ENCODE measurements at places on chromosomes 11 and 22. TPM values are rescaled to one million over a fixed set of nuclear protein-coding genes. Genes with fewer than 3 reads are reported as not detected.

DNA sequence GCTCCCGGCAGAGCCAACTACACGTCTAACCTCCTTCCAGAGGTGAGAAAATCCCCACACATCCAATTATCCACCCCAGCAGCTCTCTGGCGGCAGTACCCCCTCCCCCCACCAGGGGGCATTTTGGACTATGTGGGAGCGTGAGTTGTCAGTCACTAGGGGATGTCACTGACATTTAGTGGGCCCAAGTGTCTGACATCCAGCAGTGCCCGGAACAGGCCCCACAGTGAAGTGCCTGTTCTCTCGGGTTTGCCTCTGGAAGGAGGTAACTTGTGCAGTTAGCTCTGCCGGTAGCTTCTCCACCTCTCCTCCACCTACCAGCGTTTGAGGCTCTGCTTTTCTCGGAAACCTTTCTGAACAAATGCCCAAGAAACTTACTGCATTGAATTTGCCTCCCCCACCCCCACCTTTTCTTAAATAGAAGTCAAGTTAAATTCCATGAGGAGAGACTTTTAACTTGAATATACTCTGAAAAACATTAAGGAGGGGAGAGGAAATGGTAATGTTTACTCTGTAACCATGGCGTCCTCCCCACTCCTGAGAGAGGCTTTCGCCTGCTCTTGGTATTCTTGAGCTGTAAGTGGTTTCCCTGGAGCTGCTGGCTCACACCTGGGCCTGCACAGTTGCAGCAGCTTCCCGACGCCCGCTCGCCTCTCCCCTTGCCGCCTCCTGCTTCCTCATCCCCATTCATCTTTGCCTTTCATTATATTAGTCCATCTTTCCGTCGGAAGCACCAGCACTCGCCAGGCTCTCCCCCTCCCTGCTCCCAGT lies 112.8 kb downstream of the WNT7B start:
- H3K4me1 ChIP-seq, result 0 out of 2 replicates have a peak, but pooled peaks cover 3% of the 10 kb centered on the region
- no peaks in the 10 kb centered on the region for H3K36me3 ChIP-seq
- no peaks in the 10 kb centered on the region for H3K27me3 ChIP-seq
- peak; percentile 43 for DNase-seq
- H3K4me3 ChIP-seq, result no peak overlapping the region

- H3K36me3 ChIP-seq, result no peaks in the 10 kb centered on the region
- peaks cover 4% of the 10 kb centered on the region for H3K27me3 ChIP-seq
- no peak overlapping the region for H3K4me3 ChIP-seq
- no peaks in the 10 kb centered on the region for H3K4me1 ChIP-seq
- no peak for DNase-seq
These were observed 132.9 kb downstream of the CHST1 start for GRCh38 chr11:45532546-45532945.

DNA sequence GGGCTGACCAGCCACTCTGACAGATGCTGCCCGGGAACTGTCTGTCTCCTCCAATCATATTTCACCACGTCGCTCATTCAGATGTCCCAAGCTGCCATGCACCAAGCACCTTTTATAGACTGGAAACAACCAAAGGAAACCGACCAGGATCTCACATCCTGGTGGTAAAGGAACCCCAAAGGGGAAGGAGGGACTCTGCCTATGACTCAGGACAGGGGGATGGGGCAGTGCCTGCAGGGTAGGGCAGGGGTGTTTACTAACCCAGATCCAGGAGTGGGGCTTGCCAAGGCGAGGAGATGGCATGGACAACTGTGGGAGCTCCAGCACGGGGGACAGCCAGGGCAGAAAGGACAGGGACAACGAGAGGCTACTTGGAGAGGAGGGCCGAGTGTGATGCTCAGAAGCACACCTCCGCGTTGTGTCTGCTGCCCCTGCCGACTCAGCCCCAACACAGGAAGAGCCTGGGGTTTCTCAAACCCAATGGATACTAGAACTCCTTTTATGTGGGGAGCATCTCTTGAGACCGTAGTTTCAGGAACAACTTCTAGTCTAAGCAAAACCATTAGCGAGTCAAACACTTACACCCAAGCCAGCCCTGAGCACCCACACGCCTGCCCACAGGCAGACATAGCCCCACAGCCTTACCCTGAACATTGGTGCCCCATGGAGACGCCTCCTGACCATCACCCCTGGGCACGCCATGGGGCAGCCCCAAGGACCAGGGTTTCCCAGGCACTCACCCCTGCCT lies 4.0 kb downstream of the PRODH start:
- no peaks in the 10 kb centered on the region for H3K4me1 ChIP-seq
- H3K27me3 ChIP-seq, result no peaks in the 10 kb centered on the region
- H3K36me3 ChIP-seq, result no peaks in the 10 kb centered on the region
- no peak for DNase-seq
- H3K4me3 ChIP-seq, result no peak overlapping the region
- no peak overlapping the region for H3K27ac ChIP-seq

DNA sequence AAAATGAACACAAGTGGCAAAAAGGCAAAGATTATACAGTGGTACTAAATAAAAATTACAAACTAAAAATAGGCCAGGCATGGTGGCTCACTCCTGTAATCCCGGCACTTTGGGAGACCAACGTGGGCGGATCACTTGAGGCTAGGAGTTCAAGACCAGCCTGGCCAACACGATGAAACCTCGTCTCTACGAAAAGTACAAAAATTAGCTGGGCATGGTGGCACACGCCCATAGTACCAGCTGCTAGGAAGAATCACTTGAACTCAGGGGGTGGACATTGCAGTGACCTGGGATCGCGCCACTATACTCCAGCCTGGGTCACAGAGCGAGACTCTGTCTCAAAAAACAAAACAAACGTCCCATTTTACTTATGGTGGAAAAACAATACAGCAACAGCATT lies 24.5 kb downstream of the ZNF280B start:
- no peak overlapping the region for H3K27ac ChIP-seq
- no peaks in the 10 kb centered on the region for H3K4me1 ChIP-seq
- no peaks in the 10 kb centered on the region for H3K36me3 ChIP-seq
- DNase-seq, result no peak

The CECR2 gene
- 3.6 TPM for total RNA-seq

The PGR gene
- not detected for total RNA-seq

DNA sequence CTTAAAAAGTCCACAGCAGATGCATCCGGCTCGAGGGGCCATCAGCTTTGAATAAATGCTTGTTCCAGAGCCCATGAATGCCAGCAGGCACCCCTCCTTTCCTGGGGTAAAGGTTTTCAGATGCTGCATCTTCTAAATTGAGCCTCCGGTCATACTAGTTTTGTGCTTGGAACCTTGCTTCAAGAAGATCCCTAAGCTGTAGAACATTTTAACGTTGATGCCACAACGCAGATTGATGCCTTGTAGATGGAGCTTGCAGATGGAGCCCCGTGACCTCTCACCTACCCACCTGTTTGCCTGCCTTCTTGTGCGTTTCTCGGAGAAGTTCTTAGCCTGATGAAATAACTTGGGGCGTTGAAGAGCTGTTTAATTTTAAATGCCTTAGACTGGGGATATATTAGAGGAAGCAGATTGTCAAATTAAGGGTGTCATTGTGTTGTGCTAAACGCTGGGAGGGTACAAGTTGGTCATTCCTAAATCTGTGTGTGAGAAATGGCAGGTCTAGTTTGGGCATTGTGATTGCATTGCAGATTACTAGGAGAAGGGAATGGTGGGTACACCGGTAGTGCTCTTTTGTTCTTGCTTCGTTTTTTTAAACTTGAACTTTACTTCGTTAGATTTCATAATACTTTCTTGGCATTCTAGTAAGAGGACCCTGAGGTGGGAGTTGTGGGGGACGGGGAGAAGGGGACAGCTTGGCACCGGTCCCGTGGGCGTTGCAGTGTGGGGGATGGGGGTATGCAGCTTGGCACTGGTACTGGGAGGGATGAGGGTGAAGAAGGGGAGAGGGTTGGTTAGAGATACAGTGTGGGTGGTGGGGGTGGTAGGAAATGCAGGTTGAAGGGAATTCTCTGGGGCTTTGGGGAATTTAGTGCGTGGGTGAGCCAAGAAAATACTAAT lies 1.9 kb downstream of the NEAT1 start:
- no peak for DNase-seq
- H3K27ac ChIP-seq, result peak overlapping the region; percentile 100
- peak overlapping the region; percentile 99 for H3K4me3 ChIP-seq
- H3K27me3 ChIP-seq, result no peaks in the 10 kb centered on the region
- H3K4me1 ChIP-seq, result peaks cover 48% of the 10 kb centered on the region
- peaks cover 25% of the 10 kb centered on the region for H3K36me3 ChIP-seq

GRCh38 chr11:61834278-61835048 lies 6.4 kb downstream of the FADS2 start:
- no peak overlapping the region for H3K4me3 ChIP-seq
- peaks cover 55% of the 10 kb centered on the region for H3K4me1 ChIP-seq
- no peak for DNase-seq
- H3K36me3 ChIP-seq, result no peaks in the 10 kb centered on the region

Data from Panc1 (cell line).